ENCODE measurements at places on chromosomes 6 and 20. TPM values are rescaled to one million over a fixed set of nuclear protein-coding genes. Genes with fewer than 3 reads are reported as not detected.

- DNase-seq: peak; percentile 82
Observed at GRCh38 chr20:39874049-39874893, 814.8 kb downstream of the MAFB start.

GRCh38 chr20:44153636-44154043, 33.3 kb downstream of the JPH2 start:
- no peak for DNase-seq

DNA sequence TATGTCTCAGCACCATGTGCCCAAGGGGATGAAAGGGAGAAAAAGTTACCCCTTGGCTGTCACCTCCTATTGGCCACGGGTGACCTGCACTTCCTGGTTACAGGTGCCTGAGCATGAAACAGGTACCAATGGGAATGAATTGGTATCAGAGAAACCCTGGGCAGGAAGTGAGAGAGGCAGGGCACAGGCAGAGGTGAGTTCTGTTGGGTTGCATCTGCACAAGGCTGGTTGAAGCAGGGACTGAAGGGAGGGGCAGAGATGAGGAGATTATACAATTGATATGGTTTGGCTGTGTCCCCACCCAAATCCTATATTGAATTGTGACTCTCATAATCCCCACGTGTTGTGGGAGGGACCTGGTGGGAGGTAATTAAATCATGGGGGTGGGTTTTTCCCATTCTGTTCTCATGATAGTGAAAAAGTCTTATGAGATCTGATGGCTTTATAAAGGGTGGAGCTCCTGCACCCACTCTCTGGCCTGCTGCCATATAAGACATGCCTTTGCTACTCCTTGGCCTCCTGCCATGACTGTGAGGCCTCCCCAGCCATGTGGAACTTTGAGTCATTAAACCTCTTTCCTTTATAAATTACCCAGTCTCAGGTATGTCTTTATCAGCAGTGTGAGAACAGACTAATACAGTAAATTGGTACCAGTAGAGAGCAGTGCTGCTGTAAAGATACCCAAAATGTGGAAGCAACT, 291.8 kb downstream of the LRFN2 start:
- DNase-seq: no peak

DNA sequence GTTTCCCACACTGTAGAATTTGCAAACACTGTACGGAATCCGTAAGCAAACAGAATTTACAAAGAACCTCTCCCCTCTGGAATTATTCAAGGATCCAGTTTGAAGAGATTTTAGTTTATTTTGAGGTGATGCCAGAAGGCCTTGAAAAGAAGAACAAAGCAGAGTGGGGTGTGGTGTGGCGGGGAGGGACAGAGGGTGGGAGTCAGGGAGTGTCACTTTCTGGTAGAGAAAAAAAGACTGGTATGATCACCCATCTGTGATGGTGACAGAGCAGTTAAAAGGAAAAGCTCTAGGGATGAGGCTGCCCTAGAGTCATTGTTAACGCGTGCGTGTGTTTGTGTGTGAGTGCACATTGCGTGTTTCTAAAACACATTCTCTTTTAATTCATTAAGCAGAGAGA, 97.0 kb upstream of the F13A1 start:
- DNase-seq: no peak

GRCh38 chr6:144657691-144658090, 372.6 kb downstream of the UTRN start:
- no peak for DNase-seq

GRCh38 chr6:47722194-47722593, 23.8 kb downstream of the ADGRF4 start:
- DNase-seq: no peak

- no peak for DNase-seq
Observed at GRCh38 chr6:84515067-84515466, 249.3 kb downstream of the TBX18 start.

DNA sequence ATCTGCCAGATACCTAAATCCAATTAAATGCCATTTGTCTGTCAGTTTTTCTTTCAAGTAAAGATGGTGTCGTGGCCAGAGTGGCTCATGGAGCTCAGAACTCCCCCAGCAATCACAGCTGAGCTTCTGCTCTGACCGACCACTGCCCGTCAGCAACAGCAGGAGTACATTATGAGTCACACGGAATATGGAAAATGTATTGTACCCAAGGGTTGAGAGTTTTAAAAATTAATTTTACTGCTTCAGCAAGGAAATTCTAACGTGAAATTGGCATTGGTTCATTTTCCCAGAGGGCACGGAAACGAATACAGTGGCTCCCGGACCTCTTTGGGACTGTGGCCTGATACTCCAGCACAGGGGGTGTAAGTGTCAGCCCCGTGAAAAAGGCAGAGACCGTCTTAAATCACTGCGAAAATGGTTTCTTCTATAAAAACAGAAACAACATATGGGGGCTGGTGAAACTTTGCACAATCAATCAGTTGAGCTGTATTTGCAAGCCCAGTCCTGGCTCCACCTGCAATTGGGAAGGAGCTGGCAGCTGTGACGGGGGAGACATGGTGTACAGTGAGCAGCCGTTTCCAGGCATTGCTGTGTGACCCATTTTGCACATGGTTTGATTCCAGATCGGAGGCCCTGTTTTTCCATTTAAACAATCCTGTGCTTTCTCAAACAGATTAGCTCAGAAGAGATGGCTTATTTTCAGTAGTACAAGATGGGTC, 12.8 kb downstream of the NPEPL1 start:
- no peak for DNase-seq

- DNase-seq: no peak
Observed at GRCh38 chr6:6595952-6596351, 7.4 kb downstream of the LY86 start.

- DNase-seq: peak; percentile 42
Observed at GRCh38 chr6:2353412-2354137, 108.2 kb upstream of the GMDS start.

DNA sequence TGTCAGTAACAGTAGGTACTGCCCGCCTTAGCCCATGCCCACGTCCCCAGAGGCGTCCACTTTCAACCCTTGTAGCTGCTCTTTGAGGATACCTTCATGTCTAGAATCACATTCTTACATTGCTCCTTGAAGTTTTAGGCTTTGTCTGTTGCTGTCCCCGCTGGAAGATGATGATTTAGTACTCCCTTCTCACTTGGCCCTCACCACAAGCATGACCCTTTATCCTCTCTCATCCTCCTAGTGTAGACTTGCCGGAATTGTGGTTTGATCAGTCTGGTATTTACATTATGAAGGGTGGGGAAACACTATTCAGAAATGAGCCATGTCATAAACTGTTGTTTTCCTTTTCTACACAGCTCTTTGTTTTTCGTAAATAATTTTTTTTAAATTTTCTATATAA, 87.4 kb downstream of the ARID1B start:
- no peak for DNase-seq

GRCh38 chr6:137925141-137925698, 58.2 kb downstream of the TNFAIP3 start:
- DNase-seq: no peak

ENPP4 gene
- total RNA-seq: 3.6 TPM

MYLK4 gene
- total RNA-seq: not detected

FOXQ1 gene
- 0.56 TPM for total RNA-seq

CD83 gene
- 0.89 TPM for total RNA-seq

MYLK2 gene
- not detected for total RNA-seq

RGS17 gene
- 0.20 TPM for total RNA-seq

MROH8 gene
- not detected for total RNA-seq

RUNX2 gene
- 0.39 TPM for total RNA-seq

NNAT gene
- not detected for total RNA-seq

SPATS1 gene
- not detected for total RNA-seq

PTGIS gene
- 6.2 TPM for total RNA-seq

ADGRF5 gene
- not detected for total RNA-seq

SIRPB2 gene
- not detected for total RNA-seq

FAM217A gene
- not detected for total RNA-seq
